ENCODE measurements at places on chromosomes 1 and 21.

DNA sequence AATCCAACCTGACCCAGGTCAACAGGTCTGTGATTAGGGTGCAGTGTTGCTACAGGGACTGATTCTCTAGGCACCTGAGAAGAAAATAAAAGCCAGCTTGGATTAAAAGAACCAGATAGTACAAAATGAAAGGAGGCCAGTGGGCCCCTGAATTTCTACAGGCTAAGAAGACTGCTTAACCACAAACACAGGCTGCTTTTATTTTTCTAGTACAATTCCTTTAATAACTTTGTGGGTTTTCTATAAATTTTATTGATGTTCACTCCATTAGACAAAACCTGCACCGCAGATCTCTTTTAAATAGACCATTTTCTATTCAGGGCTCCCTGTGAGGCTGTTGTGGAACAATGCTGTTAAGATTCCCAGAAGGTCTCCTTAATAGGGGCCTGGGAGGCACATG lies 9.7 kb upstream of the PRMT2 start:
- DNase-seq: no peak

GRCh38 chr21:23543333-23543732 lies 2063.9 kb downstream of the MRPL39 start:
- no peak for DNase-seq

GRCh38 chr1:119935373-119935772 lies 39.1 kb upstream of the ADAM30 start:
- DNase-seq: no peak

- DNase-seq: no peak
Measured at GRCh38 chr1:159030311-159030710, 20.6 kb downstream of the IFI16 start.

- no peak for DNase-seq
Measured at GRCh38 chr1:3560251-3560871, 50.9 kb downstream of the MEGF6 start.

GRCh38 chr21:45922648-45923047 lies 58.9 kb upstream of the COL6A1 start:
- no peak for DNase-seq

- DNase-seq: peak; percentile 47
Measured at GRCh38 chr1:59697150-59697800, 117.5 kb upstream of the HOOK1 start.

DNA sequence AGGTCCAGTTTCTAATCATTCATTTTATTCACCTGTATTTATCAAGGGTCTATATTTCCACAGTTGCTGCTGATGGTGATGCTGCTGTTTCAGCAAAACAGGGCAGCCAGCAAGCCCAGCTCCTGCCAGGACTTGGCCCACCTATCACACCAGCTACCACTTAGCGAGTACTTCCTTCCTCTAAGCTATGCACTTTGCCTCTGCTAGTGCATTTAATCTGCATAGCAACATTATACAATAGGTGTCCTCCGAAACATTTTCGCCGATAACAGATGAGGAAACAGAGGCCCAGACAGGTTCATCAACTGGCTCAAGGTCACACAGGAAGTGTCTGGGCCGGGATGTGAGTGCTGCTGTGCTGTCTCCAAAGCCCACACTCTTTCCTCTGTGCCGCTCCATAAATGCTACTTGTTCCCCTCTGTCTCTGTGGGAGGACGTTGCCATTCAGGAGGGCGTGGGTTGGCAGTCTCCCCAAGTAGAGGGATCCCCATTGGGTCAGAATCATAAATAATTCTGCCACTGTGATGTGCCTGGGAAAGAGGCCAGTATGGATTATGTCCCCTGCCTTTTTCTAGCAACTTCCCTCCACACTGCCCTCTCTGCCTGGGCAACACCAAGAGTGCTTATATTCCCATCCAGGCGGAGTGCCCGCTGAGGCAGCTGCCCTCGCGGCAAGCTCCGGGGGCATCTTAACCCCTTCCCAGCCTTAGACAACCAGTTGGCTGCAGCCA lies 9.4 kb upstream of the PLEKHA6 start:
- no peak for DNase-seq

- DNase-seq: no peak
Measured at GRCh38 chr21:45054927-45055612, 19.3 kb upstream of the ADARB1 start.

GRCh38 chr1:220754918-220755295 lies 6.8 kb downstream of the MTARC2 start:
- DNase-seq: no peak

DNA sequence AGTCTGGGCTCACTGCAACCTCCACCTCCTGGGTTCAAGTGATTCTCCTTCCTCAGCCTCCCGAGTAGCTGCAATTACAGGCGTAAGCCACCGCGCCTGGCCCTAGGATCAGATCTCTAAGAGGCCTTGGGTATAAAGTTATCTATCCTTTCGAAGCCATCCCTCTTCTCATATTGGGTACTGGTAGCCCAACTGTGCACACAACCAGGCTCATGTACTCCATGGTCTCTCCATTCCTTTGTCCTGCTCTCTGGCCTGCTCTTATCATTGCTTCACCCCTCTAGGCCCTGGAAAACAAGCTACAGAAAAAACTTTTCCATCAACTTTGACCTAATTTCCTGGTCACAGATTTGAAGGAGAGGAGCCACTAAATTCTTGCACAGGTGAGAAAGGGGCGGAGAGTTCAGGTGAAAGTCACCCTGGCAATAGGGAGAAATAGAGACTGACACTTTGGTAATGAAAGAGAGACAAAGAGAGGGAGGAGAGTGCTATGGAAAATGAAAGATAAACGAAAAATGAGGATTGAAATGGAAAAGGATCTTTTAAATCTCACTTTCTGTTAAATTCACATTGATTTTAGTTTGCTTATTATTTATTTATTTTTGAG lies 6.0 kb downstream of the TXNIP start:
- DNase-seq: peak; percentile 16

GRCh38 chr1:31712630-31713029 lies 8.8 kb upstream of the COL16A1 start:
- DNase-seq: no peak

- no peak for DNase-seq
Measured at GRCh38 chr21:17813353-17813752, 5.8 kb downstream of the C21orf91 start.

- no peak for DNase-seq
Measured at GRCh38 chr21:33685613-33686197, 43.4 kb downstream of the ITSN1 start.

DNA sequence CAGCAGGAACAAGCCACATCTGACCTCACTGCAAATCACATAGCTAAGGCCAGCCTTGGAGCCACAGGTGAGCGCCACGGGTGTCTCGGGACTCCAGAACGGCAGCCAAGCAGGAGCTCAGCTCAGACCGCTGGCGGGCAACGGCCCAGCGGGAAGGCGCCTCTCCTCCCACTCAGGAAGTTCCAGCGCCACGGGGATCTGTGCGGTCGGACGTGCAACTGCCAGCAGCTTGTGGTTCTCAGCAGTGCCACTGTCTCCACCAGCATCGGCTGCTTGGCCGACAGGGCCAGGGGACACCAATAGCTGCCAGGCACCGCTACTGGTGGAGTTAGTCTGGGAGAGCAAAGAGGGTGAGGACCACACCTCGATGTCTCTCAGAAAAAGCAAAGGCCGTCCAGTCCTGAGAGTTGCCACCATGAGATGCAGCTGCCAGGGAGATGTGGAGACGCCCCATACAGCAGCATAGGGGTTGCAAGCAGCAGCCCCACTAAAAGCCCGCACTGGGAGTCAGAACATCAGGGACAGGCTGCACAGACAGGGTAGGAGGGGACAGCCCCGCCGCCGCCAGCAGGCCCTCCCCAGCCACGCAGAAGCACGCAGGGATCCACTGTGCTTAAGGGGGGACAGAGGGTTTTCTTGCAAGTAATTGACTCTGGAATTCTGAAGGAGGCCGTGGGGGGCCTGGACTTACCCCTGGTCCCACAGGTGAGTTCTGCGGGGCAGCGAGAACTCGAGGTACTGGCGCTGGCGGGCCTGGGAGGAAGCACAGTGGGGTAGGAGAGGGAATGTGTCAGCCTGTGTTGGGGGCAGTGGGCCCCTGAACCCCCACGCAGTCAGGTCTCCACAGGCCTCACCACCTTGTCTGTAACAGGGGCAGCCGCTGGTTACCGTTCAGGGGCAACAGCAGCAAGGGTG lies 83.5 kb downstream of the NPHP4 start:
- DNase-seq: no peak

- no peak for DNase-seq
Measured at GRCh38 chr1:222948079-222948478, 133.2 kb downstream of the DISP1 start.

- DNase-seq: no peak
Measured at GRCh38 chr1:16387201-16388188, 20.5 kb downstream of the SZRD1 start.

DNA sequence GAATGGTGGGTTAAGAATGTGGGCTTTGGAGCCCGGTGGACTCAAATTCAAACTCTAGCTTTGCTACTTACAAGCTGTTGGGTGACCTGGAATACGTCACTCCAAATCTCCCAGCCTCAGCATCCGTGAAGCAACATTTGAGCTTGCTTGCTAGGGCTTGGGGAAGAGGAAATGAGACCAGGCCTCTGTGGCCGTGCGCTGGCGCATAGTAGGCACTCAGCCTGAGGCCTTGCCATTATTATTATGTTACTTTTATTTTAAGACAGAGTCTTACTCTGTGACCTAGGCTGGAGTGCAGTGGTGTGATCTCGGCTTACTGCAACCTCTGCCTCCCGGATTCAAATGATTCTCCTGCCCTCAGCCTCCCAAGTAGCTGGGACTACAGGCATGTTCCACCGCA lies 12.3 kb upstream of the MFAP2 start:
- no peak for DNase-seq

DNA sequence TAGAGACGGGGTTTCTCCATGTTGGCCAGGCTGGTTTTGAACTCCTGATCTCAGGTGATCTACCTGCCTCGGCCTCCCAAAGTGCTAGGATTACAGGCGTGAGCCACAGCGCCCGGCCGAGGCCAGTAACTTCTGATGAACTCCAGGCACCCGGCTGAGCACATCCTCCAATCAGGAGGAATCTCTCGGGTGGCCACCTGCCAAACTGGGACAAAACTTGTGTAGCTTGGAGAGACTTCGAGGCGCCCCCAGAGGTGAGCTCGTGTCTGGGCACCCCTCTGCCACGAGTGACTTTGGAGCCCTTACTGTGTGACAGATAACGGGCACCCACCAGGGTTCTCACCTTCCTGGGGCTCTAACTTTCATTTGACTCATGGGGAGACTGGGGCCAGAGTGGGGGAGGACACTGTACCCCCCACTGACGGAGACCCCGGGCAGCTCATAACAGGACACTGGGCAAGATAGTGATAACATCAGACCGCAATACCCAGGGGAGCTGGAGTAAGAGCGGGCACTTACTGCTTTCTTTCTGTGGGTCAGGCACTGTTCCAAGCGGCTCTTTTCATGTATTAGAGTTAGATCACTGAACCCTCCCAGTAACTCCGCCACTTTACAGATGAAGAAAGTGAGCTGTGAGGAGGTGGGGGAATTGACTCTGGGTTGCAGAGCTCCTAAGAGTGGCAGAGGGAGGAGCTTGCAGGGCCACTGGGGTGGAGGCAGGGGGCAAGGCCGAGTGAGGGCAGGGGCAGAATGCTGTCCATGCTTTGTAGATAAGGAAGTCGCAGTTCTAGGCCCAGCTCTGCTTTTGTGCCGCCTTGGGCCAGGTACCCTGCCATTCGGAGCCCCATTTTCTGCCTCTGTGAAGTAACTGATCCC lies 1.9 kb upstream of the PADI2 start:
- no peak for DNase-seq

- DNase-seq: no peak
Measured at GRCh38 chr1:85330214-85330631, 53.8 kb upstream of the BCL10 start.

DNA sequence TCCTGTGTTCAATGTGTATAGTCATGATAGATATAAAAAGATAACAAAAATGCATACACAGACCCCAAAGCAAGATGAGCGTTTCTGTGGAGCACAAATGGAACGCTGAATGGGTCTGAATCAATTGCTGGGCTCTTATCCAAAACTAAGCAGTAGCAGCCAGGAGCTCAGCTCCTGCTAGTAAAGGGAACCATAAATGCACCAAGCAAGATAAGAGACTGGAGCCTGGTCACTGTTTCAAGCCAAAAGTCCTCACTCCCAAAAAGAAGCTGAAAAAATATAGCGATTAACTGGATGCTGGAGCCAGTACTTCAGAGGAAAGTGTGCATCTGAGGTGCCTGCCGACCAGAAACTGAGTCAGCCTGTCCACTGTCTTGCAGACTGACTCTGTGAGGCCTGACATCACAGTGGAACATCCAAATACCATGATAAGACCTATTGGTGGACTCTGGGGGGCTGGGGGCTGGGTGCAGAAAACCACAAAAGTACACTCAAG lies 68.9 kb downstream of the LRRC8C start:
- no peak for DNase-seq

DNA sequence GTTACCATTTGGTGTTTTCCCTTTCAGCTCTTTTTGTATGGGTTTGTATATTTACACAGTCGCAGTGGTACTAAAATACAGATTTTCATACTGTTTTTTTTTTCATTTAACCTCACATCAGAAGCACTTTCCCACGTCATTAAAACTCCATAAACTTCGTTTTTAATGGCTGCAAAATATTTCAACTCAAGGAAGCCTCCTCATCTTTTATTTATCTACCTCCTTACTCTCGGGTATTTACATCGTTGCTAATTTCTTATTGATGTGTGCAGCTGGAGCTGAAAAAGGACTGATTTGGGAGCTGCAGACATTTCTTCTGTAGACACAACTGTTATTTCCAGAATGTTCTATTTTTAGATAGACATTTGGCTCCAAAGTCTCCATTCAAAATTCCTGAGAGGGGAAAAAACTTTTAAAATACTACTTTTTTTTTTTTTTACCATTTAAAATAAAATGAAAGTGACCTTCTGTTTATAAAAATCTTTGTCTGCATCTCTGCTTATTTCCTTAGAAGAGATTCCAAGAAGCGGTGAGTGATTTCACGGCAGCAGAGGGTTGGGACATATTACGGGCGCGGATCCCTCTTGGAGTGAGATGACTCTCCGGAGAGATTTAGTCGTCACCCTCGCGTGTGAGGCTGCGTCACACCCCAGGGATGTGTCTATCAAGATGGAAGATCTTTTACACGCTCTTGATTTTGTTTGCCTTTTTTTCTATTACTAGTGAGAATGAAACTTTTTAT lies 10.1 kb downstream of the RUNX3 start:
- DNase-seq: peak; percentile 41

GRCh38 chr1:91754348-91754747 lies 131.6 kb downstream of the TGFBR3 start:
- DNase-seq: no peak

- DNase-seq: no peak
Measured at GRCh38 chr1:12556368-12556930, 61.6 kb downstream of the DHRS3 start.

- DNase-seq: no peak
Measured at GRCh38 chr1:97158691-97159096, 437.1 kb downstream of the PTBP2 start.

Measured in CD4-positive, alpha-beta T cell treated with Interleukin-17A for 4 hours (primary cell).